ENCODE measurements at places on chromosomes 13 and 19.

DNA sequence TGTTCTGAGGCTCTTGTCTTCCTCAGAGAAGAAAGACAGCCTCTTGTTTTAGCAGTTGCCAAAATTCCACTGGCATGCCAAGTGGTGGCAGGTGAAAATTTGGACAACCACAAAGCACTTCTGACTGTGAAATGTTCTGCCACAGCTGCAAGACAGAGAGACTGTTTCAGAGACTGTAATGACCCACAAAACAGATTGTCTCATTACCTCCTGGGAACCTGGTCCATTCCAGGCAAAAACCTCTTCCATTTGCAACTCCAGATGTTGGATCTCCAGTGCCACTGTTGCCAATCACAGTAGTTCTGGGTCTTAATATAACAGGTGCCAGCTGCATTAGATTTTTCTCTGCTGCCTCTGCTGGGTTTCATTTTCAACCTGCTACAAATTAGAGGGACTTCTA, 911.5 kb downstream of the UQCRFS1 start:
- no peak for DNase-seq

DNA sequence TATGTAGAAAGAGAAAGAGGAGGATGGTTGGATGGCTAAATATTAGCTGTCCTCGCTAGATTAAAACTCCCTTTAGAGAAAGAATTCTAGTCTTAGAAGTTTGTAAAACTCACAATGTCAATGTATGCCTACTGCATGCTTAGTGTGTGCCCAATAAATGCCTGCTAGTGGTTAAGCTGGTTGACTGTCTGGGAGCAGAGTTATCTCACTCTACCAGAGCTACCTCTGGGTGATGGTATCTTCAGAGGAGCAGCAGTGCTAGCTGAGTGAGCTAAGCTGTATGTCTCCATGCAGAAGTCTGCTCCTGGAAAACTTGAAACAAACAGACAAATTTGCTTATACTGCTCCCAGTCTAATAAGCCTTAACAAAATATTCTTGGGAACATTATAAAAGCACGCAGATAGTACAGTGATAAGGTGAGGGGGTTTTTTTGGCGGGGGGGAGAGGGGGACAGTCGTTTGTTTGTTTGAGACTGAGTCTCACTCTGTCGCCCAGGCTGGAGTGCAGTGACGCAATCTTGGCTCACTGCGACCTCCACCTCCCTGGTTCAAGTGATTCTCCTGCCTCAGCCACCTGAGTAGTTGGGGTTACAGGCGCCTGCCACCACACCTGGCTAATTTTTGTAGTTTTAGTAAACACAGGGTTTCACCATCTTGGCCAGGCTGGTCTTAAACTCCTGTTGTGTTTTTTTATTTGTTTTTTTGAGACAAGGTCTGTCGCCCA, 202.8 kb upstream of the TSC22D1 start:
- DNase-seq: no peak

GRCh38 chr19:13784731-13785452, 10.4 kb upstream of the ZSWIM4 start:
- peak; percentile 71 for DNase-seq

DNA sequence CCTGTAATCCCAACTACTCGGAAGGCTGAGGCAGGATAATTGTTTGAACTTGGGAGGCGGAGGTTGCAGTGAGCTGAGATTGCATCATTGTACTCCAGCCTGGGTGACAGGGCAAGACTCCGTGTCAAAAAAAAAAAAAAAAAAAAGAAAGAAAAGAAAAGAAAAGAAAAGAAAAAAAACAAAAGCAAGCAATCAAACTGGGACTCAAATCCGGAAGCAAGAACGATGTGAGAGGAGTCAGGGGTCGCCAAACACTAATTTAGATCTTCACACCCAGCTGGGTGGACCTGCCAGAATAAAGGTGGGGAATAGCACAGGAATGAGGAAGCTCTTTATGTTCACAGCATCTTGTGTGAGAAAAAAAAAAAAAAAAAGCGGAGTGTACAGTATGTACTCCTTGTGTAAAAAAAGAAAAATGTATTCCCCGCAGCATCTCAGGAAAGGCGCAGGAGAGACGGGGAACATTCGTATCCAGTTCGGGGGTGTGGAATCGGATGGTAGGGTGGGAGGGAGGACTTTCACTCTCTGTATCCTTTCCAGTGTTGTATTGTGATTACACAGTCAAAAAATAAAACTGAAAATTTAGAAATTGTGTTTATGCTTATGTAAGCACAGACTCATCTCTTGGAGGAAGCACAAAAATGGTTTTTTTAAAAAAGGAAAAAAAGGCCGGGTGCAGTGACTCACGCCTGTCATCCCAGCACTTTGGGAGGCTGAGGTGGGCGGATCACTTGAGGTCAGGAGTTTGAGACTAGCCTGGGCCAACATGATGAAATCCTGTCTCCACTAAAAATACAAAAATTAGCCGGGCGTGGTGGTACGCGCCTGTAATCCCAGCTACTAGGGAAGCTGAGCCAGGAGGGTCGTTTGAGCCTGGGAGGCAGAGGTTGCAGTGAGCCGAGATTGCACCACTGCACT, 7.6 kb downstream of the DNAJB1 start:
- DNase-seq: peak; percentile 83

DNA sequence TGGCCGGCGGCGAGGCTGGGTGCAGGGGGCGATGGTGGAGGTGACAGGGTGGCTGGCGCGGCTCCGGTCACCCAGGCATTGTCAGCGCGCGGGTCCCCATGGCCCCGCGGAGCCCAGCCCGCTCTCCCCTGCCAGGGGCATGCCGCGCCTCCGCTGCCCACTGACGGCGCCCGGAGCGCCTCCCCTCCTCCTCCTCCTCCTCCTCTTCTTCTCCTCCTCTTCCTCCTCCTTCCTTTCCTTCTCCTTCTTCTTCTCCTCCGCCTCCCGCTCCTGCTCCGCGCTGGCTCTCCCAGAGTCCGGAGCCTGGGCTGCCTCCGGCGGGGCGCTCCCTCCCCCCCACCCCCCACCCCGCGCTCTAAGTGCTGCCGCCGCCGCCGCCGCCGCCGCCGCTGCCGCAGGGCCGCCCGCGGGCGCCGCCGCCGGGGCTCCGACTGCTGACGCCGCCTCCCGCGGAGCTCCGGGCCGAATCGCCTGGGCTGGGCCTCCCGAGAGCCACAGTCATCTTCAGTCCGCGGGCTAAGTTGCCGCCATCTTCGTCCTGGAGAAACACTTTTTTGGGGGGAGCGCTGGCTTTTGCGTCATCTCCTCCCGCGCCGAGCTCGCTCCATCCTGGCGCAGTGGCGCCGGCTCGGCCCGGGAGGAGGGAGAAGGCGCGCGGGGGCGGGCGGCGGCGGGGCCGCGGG, 348.3 kb downstream of the LIG4 start:
- DNase-seq: no peak

DNA sequence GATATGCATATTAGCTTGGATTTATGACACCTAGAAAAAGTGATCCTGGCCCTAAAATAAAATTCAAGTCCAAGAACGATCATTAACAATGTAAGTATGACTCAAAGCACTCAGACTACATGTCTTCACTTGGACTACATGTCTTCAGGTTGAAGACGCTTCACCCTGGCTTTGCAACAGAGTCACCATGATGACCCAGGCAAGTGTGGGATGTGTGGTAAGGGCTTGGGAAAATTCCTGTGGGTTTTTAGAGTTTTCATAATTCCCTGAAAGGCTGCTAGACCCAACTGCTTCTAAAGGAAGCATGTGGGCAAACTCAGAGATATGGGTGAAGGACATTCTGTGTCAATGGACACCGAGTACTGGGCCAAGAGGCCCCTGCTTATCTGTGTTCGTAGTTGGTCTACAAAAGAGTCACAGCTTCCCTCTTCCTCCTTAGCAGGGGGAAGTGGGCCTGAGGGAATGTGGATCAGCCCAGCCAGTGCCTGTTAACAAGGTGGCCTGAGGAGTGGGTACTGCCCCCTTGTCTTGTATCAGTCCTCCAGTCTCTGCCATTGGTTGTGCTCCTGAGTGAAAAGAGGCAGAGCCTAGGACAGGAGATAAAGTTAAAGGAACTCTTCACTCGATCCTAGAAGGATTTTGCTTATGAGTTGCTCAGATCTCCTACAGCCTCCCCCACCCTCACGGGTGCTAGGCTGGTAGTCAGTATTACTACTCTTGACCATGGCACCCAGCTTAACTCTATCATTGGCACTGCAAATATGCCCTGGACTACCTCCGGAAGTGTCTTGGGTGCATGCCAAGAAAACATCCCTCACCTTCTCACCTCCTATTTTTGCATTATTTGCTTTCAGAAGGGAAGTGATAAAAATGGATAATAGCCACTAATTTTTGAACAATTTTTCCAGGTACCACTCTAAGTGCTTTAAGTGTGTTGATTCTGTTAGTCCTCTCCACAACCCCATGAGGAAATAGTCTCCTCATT, 406.3 kb downstream of the COG6 start:
- DNase-seq: peak; percentile 66

GRCh38 chr13:112150352-112150751, 83.4 kb downstream of the SOX1 start:
- no peak for DNase-seq

GRCh38 chr13:73997964-73998363, 136.2 kb downstream of the KLF12 start:
- no peak for DNase-seq

DNA sequence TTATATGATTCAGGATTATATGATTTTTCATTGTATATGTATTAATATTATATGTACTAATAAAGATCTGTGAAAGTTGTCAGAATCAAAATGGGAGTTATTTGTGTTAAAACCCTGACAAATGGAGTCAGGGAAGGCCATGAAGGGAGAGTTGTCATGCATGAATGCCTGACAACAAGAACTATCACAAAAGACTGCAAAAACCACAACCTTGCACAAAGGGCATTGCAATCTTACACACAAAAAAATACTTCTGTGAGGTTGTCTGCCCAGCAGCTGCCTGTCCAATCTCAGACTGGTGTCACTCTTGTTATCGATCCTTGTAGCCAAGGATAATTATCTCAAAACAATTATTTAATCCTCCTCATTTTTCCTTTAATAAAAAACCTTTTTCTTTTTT, 21.2 kb upstream of the RBM26 start:
- no peak for DNase-seq

DNA sequence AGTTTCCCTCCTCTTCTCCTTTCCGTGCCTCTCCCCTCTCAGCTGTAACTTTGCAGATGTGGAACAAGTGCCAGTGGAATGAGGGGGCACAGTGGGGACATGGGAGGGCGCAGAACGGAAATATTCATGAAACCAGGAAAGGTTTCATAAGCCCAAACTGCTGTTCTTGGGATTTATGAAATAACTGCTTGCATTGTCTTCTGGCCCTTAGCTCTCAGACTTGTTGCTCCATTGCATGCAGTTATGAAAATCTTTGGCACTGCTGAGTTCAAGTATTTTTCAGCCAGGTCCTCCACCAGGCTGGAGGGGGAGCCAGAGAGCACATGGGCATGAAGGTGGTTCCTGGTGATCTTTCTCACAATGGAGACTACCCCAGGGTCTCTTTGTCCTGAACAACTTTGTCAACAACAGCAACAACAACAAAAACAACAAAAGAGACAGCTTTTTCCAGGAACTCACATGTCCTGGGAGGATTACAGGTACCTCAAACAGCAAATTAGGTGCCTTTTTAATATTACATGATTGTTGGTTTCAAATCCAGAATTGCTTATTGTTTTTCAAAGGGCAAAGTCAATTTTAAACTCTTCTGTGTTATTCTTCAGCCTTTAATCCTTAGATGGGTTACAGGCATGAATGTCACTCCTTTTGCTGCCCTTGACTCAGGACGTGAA, 1.5 kb downstream of the RGCC start:
- peak; percentile 82 for DNase-seq

- no peak for DNase-seq
These were observed 149.5 kb upstream of the TSHZ3 start for GRCh38 chr19:31498781-31499180.

DNA sequence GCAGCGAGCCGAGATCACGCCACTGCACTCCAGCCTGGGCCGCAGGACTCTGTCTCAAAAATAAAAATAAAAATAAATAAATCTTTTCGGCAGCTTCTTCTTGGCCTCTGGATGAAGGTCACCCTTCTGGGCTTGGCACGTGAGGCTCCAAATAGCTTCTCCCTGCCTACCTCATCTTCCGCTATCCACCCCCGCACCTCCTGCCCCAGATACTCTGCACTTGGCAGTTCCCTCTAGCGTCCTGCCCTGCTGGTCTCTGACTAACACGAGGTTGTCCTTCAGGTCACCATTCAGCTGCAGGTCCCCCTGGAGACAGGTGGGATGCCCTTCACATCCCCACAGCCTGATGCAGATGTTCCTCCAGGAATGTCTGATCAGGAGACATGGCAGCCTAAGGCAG, 8.5 kb upstream of the CCL25 start:
- no peak for DNase-seq

DNA sequence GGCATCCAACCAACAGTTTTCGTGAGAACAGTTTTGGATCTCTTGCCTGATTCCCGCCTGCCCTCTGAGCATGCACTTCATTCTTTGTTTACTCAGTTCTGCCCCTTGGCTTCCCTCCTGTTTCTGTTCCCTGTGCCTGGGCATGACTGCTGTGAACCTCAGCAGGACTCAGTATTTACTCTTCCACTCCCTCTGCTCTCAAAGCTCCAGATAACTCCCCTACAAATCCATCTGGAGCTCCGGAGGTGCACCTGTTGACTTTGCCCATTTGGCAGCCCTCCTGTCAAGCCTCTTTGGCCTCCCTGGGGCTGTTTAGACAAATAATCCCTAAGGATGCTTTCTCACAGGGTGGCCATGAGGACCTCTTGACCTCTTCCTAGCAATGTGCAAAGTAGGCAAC, 34.2 kb upstream of the ARGLU1 start:
- no peak for DNase-seq

DNA sequence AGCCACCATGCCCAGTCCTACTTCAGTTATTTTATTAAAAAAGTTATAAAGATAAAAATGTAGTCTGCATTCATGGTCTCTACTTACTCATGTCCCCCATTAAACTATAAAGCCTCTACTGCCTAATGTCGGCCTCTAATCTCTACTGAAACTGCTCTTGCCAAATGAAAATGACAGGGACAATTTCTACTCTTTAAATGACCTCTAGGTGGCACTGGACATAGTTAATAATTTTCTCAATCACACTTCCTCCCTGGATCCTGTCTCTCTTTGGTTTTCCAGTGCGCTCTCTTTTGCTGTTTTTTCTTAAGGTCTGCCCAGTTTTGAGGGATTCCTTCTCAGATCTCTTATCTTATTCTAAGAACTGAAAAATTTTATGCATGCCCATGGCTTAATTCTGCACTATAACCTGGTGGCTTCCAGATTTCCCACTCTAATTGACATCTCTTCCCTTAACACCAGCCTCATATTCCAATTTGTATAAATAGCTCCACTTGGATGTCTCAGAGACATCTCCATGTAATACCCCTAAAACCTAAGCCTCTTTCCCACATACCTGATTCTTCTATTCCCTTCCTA, 54.3 kb downstream of the MTMR6 start:
- DNase-seq: peak; percentile 45

DNA sequence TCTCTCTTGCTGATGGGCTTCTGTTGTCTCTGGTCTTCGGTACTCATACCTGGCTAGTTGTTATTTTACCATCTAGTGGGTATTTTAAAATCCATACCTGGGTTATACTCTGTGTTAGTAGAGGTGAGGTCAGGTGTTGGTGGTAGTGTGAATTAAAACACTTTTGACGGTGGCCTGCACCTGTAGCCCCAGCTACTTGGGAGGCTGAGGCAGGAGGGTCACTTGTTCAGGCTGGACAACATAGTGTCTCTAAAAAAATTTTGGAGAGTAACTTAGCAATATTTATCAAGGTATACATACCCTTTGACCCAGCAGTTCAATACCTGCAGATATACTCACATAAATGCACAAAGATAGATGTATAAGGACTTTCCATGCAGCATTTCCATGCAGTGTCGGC, 55.4 kb downstream of the GSX1 start:
- DNase-seq: no peak

- DNase-seq: no peak
These were observed 117.7 kb upstream of the ZNF507 start for GRCh38 chr19:32227561-32228165.
